Chondrocyte (in vitro differentiated cells): ENCODE measurements at places on chromosomes 16 and 17. TPM values are rescaled to one million over a fixed set of nuclear protein-coding genes. Genes with fewer than 3 reads are reported as not detected.

Gene HAP1
- total RNA-seq, result not detected in 3 replicates

Gene PIRT
- not detected in 3 replicates for total RNA-seq

Gene AXIN2
- total RNA-seq, result 3.3 to 6.1 TPM (median 3.7 TPM) in 3 replicates

DNA sequence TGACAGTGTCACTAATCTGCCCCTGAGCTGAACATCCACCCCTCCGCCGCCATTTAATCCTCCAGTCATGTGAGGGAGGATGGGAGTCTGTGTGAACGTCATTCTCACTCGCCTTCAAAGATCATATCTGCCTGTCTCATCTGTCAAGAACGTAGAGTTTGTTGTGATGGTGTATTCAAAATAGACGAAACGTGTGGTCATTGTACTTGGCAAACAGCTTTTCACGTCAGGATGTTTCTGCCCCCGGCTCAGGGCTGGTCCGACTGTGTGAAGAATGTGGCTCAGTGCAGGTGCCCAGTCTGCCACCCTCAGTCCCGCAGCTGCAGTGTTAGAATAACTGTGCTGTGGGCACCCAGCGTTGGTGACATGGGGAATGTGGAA lies 148.0 kb downstream of the KCNJ12 start:
- DNase-seq, result no peak

- no peak for DNase-seq
Measured at GRCh38 chr16:29307598-29308507, 98.7 kb downstream of the NPIPB11 start.

DNA sequence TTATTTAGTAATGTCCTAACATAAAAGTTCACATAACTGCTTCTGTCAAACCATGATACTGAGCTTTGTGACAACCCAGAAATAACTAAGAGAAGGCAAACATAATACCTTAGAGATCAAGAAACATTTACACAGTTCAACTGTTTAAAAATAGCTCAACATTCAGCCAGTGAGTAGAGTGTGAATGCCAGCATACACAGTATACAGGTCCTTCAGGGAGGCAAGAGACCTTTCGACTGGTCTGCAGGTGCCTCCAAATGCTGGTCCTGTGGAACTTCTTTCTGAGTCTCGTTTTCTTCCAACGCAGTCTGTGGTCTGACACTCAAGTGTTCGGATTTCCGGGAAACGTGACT lies 10.3 kb downstream of the MRPS23 start:
- no peak for DNase-seq
